Endothelial cell (in vitro differentiated cells): ENCODE measurements at places on chromosomes 11 and 22. TPM values are rescaled to one million over a fixed set of nuclear protein-coding genes. Genes with fewer than 3 reads are reported as not detected.

DNA sequence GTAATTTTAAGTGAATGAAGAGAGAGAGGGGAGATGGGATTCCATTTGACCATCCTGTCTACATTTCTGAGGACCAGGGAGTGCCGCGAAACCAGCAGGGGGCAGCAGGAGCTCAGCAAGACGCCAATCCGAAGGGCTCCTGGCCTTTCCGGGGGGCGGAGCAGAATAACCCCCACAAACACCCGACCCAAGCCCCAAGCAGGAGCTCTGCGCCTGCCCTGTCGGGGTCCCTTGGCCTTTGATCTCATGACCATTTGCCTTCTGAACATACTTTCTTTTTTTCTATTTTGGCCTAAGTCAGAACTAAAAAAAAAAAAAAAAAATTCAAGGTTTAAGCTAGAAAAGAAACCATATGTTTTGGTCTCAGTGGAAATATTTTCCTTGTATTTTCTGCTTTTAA is 21.9 kb upstream of the SCN2B start:
- no peak overlapping the region for H3K27ac ChIP-seq
- H3K4me3 ChIP-seq, result no peak overlapping the region
- peak; percentile 81 for DNase-seq
- H3K36me3 ChIP-seq, result no peaks in the 10 kb centered on the region

GRCh38 chr11:125071435-125071834 is 8.3 kb downstream of the SLC37A2 start:
- H3K36me3 ChIP-seq, result no peaks in the 10 kb centered on the region
- no peak overlapping the region for H3K27ac ChIP-seq
- H3K4me3 ChIP-seq, result no peak overlapping the region

Gene CBLIF
- total RNA-seq, result not detected

Gene APOC3
- total RNA-seq, result not detected

DNA sequence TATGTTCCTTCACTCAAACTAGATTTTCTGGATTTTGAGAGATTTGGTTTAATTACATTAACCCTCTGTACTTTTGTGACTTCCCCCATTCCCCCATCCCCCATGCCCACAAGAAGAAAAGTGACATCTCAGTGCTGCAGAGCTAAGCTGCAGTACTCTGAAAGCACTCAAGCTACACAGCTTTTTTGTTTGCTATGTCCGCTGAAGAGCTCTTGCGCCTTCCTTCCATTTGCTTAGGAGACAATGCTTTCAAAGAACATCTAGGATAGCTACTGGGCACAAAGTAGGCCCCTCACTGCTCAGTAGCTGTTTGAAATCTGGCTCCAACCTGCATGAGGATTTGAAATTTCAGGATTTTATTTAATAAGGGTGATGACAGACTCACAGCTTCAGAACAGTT is 69.7 kb downstream of the SLC17A6 start:
- no peaks in the 10 kb centered on the region for H3K4me1 ChIP-seq
- DNase-seq, result no peak
- no peaks in the 10 kb centered on the region for H3K36me3 ChIP-seq
- no peak overlapping the region for H3K27ac ChIP-seq

DNA sequence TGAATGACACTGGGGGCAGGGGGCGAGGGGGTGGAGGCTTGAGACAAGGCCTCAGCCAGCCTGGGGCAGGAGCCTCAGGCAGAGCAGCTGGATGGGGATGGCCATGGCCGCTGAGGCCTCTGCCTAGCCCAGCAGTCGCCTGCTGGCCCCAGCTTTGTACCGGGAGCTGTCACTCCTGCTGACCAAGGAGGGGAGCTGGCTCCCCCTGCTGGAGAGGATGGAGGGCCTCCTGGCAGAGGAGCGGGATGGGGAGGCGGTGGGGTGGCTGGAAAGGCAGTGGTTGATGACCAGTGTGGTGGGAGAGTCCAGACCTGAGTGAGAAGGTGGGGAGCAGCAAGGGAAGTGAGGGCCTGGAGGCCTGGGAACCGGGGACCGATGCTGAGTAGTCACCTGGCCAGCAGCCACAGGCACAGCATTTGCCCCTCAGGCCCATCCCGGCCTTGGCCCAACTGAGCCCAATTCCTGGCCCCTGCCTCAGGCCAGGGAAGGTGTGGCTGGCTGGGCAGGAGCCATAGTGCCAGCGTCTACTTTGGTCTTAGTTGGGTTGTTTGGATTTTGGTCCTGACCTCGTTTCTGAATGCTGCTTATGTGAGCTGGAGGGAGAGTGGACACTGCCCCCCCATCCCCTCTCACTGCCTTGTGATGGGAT is 6.0 kb upstream of the SUSD2 start:
- DNase-seq, result peak; percentile 88
- H3K27me3 ChIP-seq, result peaks cover 3% of the 10 kb centered on the region
- no peak overlapping the region for H3K27ac ChIP-seq
- peaks cover 8% of the 10 kb centered on the region for H3K4me1 ChIP-seq
- H3K36me3 ChIP-seq, result peaks cover 4% of the 10 kb centered on the region
- no peak overlapping the region for H3K4me3 ChIP-seq

- H3K4me1 ChIP-seq, result no peaks in the 10 kb centered on the region
- no peaks in the 10 kb centered on the region for H3K27me3 ChIP-seq
- peaks cover 4% of the 10 kb centered on the region for H3K36me3 ChIP-seq
- no peak overlapping the region for H3K27ac ChIP-seq
Measured at GRCh38 chr11:10032935-10033334, 261.1 kb downstream of the SBF2 start.

GRCh38 chr11:1121813-1122663 is 35.7 kb upstream of the MUC5AC start:
- peak; percentile 4 for DNase-seq
- H3K4me1 ChIP-seq, result no peaks in the 10 kb centered on the region
- no peak overlapping the region for H3K4me3 ChIP-seq
- H3K27ac ChIP-seq, result no peak overlapping the region
- H3K36me3 ChIP-seq, result no peaks in the 10 kb centered on the region

Gene USP2
- 1.5 TPM for total RNA-seq

DNA sequence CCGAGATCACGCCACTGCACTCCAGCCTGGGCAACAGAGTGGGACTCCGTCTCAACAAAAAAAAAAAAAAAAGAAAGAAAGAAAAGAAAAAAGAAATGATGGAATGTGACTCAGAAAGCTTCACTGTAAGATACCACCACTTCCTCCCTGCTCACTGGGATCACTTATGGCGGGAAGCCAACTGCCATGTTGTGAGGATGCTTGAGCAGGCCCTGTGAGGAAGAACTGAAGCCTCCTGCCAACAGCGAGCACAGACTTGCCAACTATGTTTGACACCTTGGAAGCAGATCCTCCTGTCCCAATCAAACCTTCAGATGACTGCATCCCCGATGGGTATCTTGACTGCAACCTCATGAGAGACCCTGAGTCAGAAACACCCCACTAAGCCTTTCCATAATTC is 8.3 kb downstream of the SEC14L6 start:
- H3K27ac ChIP-seq, result no peak overlapping the region
- H3K4me3 ChIP-seq, result no peak overlapping the region
- H3K4me1 ChIP-seq, result peaks cover 5% of the 10 kb centered on the region
- no peak for DNase-seq

- H3K36me3 ChIP-seq, result peaks cover 11% of the 10 kb centered on the region
- DNase-seq, result no peak
- peak overlapping the region; percentile 48 for H3K27ac ChIP-seq
- H3K4me1 ChIP-seq, result no peaks in the 10 kb centered on the region
- no peaks in the 10 kb centered on the region for H3K27me3 ChIP-seq
Measured at GRCh38 chr11:47620836-47621378, 21.5 kb downstream of the MTCH2 start.

DNA sequence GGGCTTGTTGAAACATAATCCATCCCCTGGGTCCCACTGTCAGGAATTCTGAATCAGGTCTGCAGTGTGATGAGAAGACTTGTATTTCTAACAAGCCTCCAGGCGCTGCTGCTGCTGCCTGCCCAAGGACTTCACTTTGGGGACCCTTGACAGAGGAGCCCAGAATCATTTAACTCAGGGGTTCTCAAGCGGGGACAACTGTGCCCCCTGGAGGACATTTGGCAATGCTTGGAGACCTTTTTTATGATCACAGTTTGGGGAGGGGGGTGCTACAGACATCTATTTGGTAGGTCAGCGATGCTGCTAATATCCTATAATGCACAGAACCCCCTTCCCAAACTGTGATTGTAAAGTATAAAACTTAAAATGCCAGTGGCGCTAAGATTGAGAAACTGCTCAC is 312.8 kb downstream of the OPCML start:
- H3K36me3 ChIP-seq, result no peaks in the 10 kb centered on the region
- H3K27ac ChIP-seq, result no peak overlapping the region
- no peak for DNase-seq
- H3K27me3 ChIP-seq, result peaks cover 3% of the 10 kb centered on the region
- no peak overlapping the region for H3K4me3 ChIP-seq

DNA sequence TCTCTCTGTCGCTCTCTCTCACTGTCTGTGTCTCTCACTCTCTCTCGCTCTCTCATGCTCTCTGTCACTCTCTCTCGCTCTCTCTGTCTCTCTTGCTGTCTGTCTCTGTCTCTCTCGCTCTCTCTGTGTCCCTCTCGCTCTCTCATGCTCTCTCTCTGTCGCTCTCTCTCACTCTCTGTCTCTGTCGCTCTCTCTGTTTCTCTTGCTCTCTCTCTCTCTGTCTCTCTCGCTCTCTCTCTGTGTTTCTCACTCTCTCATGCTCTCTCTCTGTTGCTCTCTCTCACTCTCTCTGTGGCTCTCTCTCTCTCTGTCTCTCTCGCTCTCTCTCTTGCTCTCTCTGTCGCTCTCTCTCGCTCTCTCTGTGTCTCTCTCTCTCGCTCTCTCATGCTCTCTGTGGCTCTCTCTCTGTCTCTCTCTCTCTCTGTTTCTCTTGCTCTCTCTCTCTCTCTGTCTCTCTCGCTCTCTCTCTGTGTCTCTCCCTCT is 33.2 kb upstream of the BRSK2 start:
- peaks cover 4% of the 10 kb centered on the region for H3K36me3 ChIP-seq
- H3K27ac ChIP-seq, result no peak overlapping the region
- H3K4me3 ChIP-seq, result no peak overlapping the region
- H3K4me1 ChIP-seq, result no peaks in the 10 kb centered on the region
- H3K27me3 ChIP-seq, result peaks cover 11% of the 10 kb centered on the region
- DNase-seq, result no peak

DNA sequence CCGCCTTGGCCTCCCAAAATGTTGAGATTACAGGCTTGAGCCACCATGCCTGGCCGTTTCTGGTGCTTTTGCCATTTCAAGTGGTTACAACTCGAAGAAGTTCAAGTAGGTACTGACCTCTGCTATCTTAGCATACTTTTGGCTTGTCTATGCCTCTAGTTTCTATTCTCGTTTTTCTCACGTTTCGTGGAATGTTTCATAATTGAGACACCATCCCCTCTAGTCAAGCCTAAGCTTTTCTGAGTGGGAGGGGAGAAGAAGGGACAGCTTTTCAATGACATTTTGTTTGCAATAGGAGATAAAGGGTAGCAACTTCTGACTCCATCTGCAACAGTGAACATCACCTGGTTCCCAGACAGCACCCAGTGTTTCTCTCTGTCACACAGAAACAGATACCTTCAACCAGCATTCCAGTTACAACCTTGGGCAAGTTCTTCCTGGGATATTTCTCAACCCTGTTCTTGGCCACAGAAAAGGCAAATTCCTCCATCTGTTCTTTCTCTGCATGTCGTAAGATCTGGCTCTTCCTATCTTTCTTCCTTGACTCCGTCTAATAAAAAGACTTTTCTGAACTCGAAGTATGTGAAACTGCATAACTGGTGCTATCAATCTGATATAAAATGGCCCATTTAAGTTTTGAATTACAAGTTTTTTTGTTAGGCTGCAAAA is 25.5 kb downstream of the DDI1 start:
- no peaks in the 10 kb centered on the region for H3K27me3 ChIP-seq
- no peaks in the 10 kb centered on the region for H3K4me1 ChIP-seq
- no peaks in the 10 kb centered on the region for H3K36me3 ChIP-seq

DNA sequence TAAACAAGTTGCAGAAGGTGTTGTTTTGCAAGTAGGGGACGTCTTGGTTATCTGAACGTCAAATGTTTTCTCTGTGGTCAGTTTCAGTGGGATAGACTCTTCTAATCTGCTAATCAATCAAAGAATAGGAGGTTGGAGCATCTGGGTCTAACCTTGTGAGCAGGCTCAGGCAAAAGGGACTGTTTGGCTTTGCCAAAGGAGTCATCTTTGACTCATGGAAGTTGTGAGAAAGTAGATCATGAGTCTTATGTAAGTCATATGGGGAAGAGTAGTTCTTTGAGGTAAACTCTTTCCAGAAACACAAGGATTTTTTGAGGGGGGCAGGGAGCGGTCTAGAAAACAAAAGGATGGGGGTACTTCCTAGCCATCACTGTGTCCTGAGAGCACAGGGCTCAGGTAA is 27.1 kb upstream of the TOP3B start:
- H3K27ac ChIP-seq, result no peak overlapping the region
- no peaks in the 10 kb centered on the region for H3K36me3 ChIP-seq

GRCh38 chr11:133929401-133930052 is 27.2 kb downstream of the IGSF9B start:
- no peaks in the 10 kb centered on the region for H3K4me1 ChIP-seq
- no peak overlapping the region for H3K27ac ChIP-seq
- H3K4me3 ChIP-seq, result no peak overlapping the region
- peaks cover 15% of the 10 kb centered on the region for H3K27me3 ChIP-seq
- H3K36me3 ChIP-seq, result peaks cover 4% of the 10 kb centered on the region

DNA sequence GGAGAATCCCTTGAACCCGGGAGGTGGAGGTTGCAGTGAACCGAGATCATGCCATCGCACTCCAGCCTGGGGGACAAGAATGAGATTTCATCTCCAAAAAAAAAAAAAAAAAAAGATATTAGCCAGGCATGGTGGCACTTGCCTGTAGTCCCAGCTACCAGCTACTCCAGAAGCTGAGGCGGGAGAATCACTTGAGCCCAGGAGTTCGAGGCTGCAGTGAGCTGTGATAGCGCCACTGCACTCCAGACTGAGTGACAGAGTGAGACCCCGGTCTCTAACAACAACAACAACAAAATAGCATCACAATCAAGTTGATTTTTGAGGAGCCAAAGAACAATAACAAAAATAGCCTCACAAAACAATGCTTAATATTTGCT is 2.3 kb downstream of the PMM1 start:
- peaks cover 9% of the 10 kb centered on the region for H3K27me3 ChIP-seq
- no peak overlapping the region for H3K4me3 ChIP-seq
- no peaks in the 10 kb centered on the region for H3K36me3 ChIP-seq
- DNase-seq, result no peak
- H3K4me1 ChIP-seq, result peaks cover 2% of the 10 kb centered on the region

Gene CNGA4
- total RNA-seq, result not detected

Gene TAF1D
- total RNA-seq, result 131 TPM

Gene MOGAT2
- not detected for total RNA-seq

- H3K4me1 ChIP-seq, result no peaks in the 10 kb centered on the region
- H3K27ac ChIP-seq, result no peak overlapping the region
- H3K27me3 ChIP-seq, result peaks cover 13% of the 10 kb centered on the region
- H3K4me3 ChIP-seq, result no peak overlapping the region
- no peaks in the 10 kb centered on the region for H3K36me3 ChIP-seq
Measured at GRCh38 chr11:8241373-8242117, 22.1 kb downstream of the LMO1 start.

GRCh38 chr22:37356922-37357321 is 70.4 kb downstream of the ELFN2 start:
- DNase-seq, result no peak
- no peak overlapping the region for H3K27ac ChIP-seq
- H3K27me3 ChIP-seq, result peaks cover 6% of the 10 kb centered on the region
- no peak overlapping the region for H3K4me3 ChIP-seq
